GM03348 (cell line): ENCODE measurements at places on chromosomes 6 and 20.

DNA sequence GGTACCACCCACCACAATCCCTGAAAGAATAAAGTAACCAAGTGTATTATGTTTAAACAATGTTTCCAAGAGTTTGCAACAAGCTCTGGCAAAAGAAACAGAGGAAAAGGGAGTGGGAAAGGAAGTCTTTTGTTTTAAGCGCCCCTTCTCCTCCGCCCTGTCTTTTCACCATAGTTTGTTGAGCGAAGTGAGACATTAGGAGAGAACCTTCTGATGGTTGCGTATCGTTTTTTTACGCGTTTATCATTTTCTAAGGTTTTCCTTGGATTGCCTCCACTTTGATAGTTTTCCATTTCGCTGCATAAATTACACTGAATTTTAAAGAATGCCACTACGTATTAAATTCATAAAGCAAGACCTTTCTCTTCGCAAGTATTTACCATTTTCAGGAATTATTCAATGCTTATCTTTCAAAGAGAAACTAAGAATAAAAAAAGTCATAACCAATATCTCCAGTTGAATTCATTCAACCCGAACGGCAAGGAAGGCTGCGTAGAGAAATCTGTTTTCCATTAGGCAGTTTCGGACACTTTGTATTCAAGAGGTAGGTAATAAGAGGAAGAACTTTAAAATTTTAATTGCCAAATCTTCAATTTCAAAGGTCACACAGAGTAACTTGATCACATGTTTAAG lies 920 bp upstream of the EPHA7 start:
- DNase-seq, result no peak

DNA sequence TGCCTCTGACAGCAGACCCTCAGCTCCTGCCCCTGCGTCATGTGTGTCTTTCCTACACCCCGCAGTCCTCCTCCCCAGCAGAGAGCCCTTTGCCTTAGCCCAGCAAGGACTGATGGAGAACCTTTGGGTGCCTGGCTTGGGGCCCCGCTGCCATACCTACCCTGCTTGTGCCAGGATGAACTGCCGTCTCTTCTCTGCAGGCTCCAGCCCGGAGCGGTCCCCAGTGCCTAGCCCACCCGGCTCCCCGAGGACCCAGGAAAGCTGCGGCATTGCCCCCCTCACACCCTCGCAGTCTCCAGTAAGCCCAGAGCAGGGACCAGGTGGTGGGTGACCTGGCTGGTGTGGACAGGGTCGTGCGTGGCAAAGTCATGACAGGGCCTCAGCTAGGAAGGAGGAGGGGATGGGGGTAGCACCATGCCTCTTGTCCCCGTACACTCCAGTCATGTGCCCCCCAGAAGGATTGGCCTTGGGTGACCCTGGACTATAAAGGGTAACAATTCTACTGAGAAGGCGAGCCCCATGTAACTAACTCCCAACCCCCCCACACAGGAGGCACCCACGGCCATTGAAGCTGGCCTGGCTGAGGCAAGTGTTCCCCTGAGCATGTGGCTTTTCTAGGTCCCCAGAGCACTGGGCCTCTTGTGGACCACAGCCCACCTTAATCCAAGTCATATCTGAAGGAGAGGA lies 8.3 kb downstream of the HSPA12B start:
- no peak for DNase-seq

- peak; percentile 64 for DNase-seq
These were observed 447.5 kb upstream of the HSF2 start for GRCh38 chr6:121951918-121952379.

DNA sequence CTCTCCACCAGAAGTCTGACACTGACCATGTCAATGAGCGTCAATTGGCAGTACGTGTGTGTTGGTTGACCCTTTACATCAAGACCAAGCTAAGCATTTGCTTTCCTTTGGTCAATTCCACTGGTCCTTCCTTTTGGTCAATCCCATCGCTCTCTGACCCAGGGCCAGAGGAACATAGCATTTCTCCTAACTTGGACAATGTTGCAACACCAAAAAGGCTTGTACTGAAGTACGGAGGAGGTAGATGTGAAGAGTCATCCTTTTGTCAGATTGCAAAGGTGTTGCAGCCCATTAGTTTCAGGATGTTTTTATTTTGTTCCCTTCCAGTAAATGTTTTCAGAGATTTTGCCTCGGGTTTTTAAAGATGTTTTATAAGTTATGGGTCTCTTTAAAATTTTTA lies 24.6 kb downstream of the EDN1 start:
- DNase-seq, result no peak

- no peak for DNase-seq
These were observed 12.1 kb downstream of the ACSS2 start for GRCh38 chr20:34888468-34888867.

GRCh38 chr6:104123227-104123626 lies 736.5 kb downstream of the HACE1 start:
- DNase-seq, result no peak

DNA sequence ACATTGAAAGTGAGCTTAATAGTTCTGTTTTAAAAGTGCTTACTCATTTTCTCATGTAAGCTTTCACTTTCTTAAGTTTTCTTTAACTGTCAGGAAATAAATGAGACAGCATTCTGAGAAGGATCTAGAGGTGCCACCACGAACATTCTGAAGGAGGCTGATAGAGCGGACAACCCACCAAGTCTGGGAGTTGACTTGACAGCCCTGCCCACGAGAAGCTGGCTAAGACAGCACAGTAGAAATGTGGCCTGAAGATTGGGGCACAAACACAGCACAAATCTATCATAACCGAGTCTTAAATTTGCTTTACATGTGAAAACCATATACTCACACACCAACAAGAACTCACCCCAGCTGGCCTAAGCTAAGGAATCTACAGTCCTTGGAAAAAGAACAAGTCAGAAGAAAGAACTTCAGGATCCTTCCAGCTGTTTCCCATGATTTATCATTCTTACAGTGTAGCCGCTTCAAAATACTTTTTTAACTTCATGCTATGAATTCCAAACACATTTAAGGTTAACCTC lies 144.2 kb upstream of the TNFAIP3 start:
- DNase-seq, result no peak

GRCh38 chr6:13761361-13762036 lies 49.9 kb upstream of the RANBP9 start:
- DNase-seq, result peak; percentile 72

GRCh38 chr6:84774157-84774984 lies 10.0 kb upstream of the TBX18 start:
- peak; percentile 89 for DNase-seq

DNA sequence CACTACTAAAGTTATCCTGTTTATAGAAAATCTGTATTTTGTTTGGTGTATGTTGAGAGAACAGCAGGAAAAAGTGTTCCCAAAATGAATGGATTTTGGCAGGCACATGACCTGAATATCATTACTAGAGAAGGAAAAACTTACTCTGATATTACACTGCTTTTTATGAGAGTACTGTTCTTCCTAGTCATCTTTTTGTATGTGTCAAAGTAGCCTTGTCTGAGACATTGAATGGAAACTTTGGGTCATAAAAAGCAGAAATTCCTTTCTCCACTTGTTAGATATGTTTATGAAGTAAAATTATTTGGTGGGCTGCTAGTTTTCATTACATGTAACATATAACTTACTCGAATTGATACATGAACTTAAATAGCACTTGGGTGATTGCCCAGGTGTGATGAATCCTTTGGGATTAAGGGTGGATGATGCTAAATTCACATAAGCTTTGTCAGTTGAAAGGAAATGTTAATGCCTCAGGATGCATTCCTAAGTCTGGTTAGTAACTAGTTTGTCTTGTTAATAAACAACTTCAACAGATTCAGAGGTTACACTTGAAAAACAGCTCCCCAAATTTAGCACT lies 206.7 kb downstream of the CENPW start:
- DNase-seq, result peak; percentile 13

DNA sequence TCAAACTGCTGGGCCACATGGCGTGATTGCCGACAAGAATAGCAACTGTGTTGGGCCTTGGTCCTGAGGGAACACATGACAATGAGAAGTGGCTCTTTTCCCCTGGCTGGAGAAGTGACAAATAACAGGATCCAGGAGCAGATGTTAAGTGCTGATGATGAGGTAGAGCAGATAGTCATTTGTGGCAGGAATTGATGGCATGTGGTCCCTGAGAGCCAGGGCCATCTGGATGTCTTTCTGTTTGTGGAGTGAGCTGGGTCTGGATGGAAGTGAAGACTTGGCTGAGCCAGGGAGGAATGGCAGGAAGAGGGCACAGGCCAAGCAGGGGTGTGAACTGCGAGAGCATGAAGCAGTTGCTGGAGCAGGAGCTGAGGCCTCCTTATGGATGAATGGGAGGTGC lies 67.8 kb downstream of the SCAND1 start:
- peak; percentile 23 for DNase-seq

GRCh38 chr6:154822947-154823558 lies 89.8 kb downstream of the SCAF8 start:
- no peak for DNase-seq

DNA sequence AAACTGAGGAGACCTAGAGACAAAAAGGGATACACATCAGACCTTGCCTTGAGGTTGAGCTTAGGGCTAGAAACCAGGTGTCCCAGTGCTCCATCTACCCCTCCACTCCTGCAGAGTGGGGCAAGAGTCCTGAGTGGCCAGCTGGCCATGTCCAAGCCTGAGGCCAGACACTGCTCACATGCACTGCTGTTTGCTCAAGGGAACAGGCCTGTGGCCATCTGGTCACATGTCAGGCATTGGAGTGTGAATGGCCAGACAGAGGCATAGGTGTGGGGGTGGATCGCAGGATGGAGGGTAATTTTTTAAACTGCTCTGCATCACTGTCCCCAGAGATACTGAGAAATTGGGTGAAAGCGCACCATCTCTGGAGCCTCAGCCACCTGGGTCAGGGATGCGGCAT lies 30.5 kb downstream of the MAFB start:
- DNase-seq, result no peak

DNA sequence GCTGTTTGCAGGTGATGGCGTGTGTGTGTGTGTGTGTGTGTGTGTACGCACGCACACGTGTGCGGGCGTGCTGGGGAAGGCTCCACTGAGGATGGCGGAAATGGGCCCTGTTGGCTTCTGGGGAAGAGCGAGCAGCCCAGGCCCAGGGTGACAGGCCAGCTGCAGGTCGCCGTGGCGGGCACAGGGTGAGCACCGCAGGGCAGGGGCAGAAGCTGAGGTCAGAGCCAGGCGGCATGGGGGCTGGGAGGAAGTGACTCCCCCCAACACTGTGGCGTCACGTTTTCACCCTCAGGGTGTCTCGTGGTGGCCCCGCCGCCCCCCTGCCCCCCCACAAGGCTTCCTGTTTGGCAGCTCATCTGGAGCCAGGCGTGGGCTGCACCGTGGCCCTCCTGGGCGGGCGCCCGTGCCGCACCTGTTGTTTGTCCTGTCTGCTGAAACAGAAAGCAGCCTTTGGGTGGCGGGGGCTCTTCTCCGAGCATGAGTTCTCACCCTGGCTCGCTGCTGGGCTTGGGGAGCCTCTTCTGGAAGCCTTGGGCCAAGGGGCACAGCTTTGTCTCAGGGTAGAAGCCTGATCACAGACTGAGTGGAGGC lies 7.1 kb downstream of the RBM38 start:
- DNase-seq, result no peak

- no peak for DNase-seq
These were observed 840.0 kb downstream of the FRK start for GRCh38 chr6:115220551-115221159.

DNA sequence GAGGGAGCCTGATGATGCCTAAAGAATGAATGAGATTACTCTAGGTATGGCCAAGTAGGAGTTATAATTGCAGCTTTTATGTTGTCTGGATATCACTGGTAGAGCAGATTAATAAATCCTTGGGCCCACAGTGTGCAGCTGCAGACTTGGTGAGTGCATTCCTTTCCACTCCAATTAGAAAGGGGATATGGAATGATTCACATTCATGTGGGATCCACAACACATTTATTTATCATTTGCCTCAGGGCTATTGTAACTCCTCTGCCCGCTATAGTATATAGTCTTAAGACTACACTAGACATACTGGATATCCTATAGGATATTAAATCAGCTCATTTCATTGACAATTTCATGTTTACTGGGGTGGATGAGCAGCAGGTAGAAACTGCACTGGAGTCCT lies 11.6 kb upstream of the HLA-G start:
- no peak for DNase-seq

GRCh38 chr6:83844170-83844569 lies 9.0 kb upstream of the RIPPLY2 start:
- DNase-seq, result no peak

DNA sequence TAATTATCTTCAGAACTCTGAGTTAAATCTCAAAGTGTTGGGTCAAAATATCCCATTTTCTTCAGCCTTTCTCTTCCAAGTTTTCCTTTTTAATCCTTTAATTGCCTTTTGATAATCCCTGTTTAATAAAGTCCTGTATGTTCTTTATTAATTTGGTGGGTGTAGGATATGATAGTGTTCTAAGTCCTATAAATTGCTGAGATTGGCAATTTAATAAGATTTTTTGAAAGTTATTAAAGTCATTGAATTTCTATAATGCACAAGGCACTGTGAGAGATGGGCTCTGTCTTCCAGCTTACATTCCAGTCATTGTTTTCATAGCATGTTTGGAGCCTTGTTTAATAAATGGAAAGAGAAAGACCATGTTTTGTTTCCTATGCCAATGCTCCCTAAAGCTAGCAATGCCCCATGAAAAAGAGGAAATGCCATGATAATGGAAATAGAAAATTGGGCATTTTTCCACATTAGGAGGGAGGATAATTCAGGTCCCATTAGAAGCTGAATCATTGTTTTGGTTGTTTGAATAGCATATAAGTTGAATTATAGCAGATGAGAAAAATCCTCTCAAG lies 404.8 kb downstream of the CD109 start:
- peak; percentile 22 for DNase-seq
